Esophagus squamous epithelium (tissue), 5 donors: ENCODE measurements at places on chromosomes 13 and 19.

DNA sequence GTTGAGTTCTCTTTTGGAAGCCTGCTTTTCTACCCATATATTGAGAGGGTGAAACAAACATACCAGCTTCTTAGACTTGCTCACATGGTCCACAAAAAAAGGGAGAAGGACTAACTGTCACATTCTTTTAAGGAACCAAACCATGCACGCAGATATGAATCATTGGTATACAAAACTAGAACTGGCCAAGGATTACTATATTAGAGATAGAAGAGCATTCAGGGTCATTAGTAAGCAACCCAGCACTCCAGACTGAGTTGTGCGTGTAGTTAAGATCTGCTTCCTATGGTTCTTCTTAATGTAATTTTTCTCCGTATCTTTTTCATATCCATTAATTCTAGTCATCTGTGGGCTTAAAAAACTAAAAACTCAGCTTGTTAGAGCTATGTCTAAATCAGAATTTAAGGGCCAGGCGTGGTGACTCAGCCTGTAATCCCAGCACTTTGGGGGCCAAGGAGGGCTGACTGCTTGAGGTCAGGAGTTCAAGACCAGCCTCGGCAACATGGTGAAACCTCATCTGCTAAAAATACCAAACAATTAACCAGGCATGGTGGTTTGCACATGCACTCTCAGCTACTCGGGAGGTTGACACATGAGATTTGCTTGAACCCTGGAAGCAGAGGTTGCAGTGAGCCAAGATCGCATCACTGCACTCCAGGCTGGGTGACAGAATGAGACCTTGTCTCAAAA lies 19.6 kb downstream of the ALG5 start:
- no peak for DNase-seq

- no peak for DNase-seq
Measured at GRCh38 chr19:38551450-38551813, 66.3 kb downstream of the MAP4K1 start.

DNA sequence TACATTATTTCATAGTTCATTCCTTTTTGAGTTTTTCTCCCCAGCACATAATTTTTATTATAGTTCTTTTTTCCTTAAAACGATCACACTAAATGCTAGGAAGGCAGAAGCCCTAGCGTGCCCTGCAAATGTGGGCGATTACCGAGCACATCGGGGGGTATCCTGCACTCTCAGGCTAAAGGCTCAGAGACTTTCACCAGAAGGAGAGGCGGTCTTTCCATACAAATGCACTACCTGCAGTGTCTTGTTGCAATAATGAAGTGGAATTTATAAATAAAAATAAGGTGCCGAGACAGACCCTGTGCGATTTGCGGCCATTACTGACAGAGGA lies 29.3 kb upstream of the SPACA7 start:
- DNase-seq, result no peak

- DNase-seq, result no peak
Measured at GRCh38 chr13:43304945-43305344, 281.6 kb downstream of the DNAJC15 start.

- no peak for DNase-seq
Measured at GRCh38 chr13:37295071-37295470, 189.6 kb upstream of the CSNK1A1L start.

GRCh38 chr19:45569619-45570421 lies 14.8 kb downstream of the OPA3 start:
- no peak for DNase-seq

GRCh38 chr13:29621841-29622240 lies 26.4 kb upstream of the SLC7A1 start:
- no peak for DNase-seq

DNA sequence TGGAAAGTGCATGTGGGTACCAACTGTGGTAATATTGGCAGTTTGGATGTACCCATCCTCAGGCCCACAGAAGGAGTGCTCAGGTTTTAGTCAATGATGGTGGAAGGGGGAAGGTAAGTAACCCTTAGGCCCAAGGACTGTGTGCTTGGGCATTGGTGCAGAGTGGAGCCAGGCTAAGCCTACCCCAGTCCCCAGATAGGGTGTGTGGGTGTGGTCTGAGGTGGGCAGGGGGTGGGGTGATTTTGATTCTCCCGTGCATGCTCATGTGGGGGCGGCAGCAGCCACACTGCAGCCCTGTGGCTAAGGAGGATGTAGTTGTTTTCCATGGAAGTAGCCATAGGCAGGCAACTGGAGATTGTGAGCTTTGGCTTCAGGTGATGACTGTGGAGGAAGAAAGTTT lies 2197.3 kb downstream of the PCDH9 start:
- no peak for DNase-seq

DNA sequence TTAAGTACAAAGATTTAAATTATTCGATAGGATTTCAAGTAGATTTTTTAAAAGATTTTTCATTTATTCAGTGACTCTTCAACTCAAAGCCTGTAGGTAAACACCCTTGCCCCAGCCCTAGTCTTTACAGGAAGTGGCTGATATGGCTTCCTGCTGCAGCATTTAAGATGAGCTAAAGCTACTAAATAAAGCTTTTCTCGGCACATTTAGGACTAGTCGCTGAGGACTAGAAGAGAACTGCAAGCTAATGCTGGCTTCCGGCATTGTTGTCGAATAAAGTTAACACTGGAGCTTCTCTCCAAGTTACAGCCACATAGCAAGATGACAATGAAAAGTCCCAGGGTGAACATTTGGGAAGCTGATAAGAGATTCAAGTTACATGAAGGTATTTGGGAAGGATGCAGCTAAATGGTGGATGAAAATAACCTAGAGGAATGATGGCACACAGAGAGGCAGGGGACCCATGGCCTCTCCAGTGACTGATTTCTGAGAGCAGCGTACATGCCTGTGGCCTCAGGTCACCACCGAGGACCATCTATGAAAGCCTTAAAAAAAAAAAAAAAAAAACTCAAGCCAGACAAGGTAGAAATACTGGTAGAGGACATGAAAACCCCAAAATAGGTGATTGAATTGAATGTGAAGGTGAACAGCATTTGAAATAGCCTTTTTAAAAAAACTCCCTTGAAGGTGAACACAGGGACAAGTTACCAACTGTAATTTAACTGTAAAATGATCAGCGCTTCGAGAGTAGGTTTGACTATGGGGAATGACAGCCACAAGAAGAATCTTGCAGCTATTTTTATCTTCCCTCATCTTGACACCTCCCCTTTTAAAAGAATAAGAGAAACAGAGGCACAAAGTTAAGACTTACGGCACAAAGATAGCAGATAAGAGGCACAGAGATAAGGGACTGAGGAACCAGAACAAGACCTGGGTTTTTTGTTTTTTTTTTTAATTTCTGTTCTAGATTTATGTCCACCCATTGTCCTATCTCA lies 155.4 kb downstream of the DCT start:
- DNase-seq, result no peak

- no peak for DNase-seq
Measured at GRCh38 chr13:98279473-98280175, 102.6 kb upstream of the RNF113B start.

- no peak for DNase-seq
Measured at GRCh38 chr13:98856983-98857382, 104.5 kb upstream of the SLC15A1 start.

GRCh38 chr13:27792393-27793218 lies at the start of gene GSX1:
GSX1 (plus strand) TSS chr13:27792483; CDS start chr13:27792691, 208 bp downstream.
- no peak for DNase-seq

- DNase-seq, result no peak
Measured at GRCh38 chr13:44876782-44877324, 112.4 kb downstream of the NUFIP1 start.

GRCh38 chr19:29590278-29590677 lies 15.8 kb upstream of the POP4 start:
- DNase-seq, result no peak

GRCh38 chr13:64369121-64369520 lies 2861.0 kb downstream of the PCDH9 start:
- no peak for DNase-seq

GRCh38 chr13:48264058-48264457 lies 31.1 kb downstream of the ITM2B start:
- DNase-seq, result no peak

DNA sequence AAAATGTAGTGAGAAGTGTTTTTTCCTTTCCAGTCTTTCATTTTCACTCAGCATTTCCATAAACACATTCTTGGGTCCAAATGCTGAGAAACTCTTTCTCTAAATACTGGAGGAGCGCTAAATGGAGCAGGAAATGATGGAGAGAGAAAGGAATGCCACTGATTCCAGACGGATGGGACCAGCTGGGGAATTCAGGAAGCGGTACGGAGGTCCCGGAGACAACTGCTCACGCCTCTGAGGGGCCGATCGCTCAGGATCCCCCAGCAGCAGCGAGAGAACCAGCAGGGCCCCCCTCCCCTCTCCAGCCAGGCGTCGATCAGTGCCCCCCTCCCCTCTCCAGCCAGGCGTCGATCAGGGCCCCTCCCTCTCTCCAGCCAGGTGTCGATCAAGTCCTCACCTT lies 13.2 kb downstream of the RASA3 start:
- no peak for DNase-seq

DNA sequence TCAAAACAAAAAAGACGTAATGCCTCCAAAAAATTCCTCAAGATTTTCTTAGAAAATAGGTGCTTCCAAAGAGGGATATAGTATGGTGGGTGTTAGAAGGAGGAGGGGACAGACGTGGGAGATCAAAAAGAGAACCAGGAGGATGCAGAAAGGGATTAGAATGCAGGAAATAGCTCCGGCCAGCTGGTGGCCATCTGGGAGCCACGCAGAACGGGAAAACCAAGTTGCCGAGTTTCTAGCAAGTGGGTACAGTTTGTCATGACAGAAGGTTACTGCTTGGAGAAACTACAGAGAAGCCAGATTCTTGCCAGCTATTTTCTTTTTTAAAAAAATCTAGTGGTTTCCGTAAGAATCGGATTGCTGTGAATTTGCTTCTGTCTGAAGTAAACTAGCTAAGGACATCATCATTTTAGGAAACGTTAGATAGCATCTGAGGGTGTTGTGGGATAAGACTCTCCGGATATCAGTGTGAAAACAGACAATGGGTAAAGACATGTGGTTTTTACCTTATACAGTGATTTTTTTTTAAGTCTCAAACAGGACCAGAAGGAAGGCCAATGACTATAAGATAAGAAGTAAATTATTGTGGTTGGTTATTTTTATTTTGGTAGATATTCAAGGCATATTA lies 104.9 kb downstream of the HSPH1 start:
- DNase-seq, result no peak

DNA sequence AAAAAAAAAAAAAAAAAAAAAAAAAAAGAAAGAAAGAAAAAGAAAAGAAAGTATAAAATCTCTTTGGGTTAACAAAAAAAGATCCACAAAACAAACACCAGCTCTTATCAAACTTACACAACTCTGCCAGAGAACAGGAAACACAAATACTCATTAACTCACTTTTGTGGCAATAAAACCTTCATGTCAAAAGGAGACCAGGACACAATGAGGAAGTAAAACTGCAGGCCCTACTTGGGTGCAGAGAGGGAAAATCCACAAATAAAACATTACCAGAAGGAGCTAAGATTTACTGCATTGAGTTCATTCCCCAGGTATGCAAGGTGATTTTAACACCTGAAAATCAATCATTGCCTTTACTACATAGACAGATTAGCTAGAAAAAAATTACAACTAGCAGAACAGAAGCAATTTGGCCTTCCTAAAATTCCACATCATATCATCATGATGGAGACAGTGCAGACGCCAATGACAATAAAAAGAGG lies 9.6 kb upstream of the CEACAM5 start:
- DNase-seq, result no peak

DNA sequence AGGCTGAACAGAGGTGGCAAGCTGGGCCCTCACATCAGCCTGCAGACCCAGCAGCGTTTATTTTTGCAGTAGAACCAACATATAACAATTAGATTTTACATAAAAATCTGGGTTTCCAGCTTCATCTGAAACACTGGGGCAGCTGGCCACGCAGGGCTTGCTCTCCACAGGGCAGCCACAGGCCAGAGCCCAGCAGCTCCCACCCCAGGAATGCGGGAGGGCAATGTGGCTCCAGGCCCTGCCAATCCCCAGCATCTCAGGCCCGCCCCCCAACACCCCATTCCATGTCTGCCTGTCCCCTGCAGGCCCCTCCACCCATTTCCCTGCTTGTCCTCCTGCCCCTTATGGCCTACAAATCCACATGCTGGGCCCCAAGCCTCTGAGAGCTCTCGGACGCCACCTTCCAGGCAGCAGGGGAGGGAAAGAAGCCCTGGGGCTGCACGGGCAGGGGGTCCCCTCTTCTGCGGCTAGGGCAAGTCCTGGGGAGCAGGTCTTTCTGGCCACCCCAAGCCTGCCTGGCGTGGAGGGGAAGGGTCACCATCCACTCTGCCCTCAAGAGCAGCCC lies 15.0 kb upstream of the VSTM2B start:
- DNase-seq, result no peak

GRCh38 chr13:111328574-111329410 lies 8.3 kb downstream of the TEX29 start:
- DNase-seq, result no peak

DNA sequence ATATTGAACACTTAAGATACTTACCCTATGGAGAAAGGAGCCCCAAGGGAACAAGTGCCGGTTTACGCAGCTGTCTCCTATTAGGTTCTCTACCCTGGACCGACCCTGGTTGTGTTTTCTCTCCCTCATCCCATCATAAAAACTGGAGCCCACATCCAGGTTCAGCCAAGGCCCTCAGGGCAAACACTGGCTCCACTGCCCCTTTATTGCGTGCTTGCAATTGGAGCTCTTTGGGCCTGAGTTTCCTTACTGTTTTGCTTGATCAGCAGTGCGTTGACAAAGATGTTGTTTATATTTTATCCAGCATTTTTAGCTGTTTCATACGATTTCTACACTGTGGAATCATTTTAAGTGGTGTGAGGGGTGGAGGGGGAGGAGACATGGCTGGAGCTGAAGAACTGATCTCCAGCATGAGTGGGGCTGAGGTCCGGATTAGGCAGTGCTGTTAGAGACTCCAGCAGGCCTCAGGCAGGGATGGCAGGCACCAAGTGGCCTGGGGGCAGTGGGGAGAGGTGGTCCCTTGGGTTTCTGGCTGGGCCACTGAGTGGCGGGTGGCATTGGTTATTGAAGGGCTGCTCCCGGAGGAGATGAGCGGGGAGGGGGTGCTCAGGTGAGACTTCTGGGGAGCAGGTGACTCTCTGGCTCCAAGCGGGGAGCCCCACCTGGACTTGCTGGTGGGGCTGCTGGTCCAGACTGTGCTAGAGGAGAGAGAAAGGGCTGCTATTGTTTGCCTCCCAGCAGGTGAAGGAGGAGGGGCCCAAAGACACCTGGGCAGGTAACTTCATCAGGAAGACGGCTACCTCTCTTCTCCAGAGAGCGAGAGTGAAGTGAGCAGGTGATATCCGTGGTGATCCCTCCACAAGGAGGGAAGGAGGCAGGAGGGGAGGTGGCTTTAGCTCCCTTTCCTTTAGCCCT lies 62.4 kb upstream of the RNF113B start:
- DNase-seq, result no peak

DNA sequence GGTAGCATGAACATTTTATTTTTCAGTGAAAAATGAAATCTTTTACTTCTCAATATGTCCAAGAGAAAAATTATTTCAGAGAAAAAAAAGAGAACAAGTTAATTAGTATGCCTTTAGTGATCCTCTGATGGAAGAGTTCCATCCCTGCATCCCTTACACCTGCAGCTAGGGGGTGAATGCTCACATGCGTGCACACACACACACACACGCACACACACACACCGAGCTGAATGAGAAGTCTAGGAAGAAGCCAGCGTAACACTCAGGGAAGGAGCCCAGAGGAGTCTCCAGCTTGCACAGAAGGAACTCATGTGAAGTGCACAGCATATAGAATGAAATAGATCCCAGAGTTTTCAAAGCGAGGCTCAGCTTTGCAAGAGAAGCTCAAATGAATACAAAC lies 510.5 kb downstream of the IRS2 start:
- no peak for DNase-seq

- no peak for DNase-seq
Measured at GRCh38 chr13:113433391-113433916, 19.8 kb downstream of the ADPRHL1 start.
